ENCODE measurements at places on chromosomes 5 and 9. TPM values are rescaled to one million over a fixed set of nuclear protein-coding genes. Genes with fewer than 3 reads are reported as not detected.

DNA sequence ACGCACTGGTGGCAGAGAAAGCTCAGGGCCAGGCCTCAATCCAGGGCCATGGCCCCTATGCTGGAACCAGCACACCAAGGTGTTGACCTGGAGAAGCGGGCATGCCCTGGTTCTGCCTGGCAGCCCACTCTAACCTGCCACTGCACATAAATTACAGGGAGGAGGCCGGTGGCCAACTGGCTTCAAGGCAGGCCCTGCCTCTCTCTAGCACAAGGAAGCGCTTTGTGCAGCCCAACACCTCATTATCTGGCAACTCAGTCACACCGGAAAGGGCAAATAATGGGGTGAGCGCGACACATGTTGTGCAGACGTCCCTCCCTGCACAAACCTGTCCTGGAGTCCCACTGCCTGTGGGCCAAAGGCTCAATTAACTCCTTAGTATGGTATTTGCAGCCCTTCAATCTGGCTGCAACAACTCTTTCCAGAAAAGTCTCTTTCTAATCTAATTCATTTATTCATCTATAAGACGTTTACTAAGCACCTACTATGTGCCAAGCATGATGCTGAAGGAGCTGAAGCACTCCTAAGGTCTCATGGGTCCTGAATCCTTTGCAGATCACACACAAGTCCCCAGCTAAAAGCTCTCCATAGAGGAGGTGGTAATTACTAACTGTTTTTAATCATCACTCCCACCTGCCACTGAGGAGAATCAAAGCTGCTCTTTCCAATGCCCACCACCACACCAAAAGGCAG is 24.9 kb downstream of the SHB start:
- H3K27ac ChIP-seq, result no peak overlapping the region
- H3K4me1 ChIP-seq, result no peaks in the 10 kb centered on the region
- no peaks in the 10 kb centered on the region for H3K36me3 ChIP-seq
- no peak for DNase-seq
- H3K27me3 ChIP-seq, result no peaks in the 10 kb centered on the region

GRCh38 chr5:168651648-168652047 is 72.5 kb upstream of the PANK3 start:
- H3K27me3 ChIP-seq, result no peaks in the 10 kb centered on the region
- DNase-seq, result no peak
- no peaks in the 10 kb centered on the region for H3K4me1 ChIP-seq
- no peak overlapping the region for H3K27ac ChIP-seq

- peak; percentile 67 for DNase-seq
- H3K4me1 ChIP-seq, result peaks cover 51% of the 10 kb centered on the region
- no peaks in the 10 kb centered on the region for H3K27me3 ChIP-seq
- H3K36me3 ChIP-seq, result no peaks in the 10 kb centered on the region
- peak overlapping the region; percentile 23 for H3K4me3 ChIP-seq
These were observed 6.1 kb upstream of the TNIP1 start for GRCh38 chr5:151086905-151087360.

- no peak for DNase-seq
- peaks cover 12% of the 10 kb centered on the region for H3K36me3 ChIP-seq
- H3K27me3 ChIP-seq, result no peaks in the 10 kb centered on the region
- no peak overlapping the region for H3K4me3 ChIP-seq
- H3K4me1 ChIP-seq, result peaks cover 33% of the 10 kb centered on the region
- no peak overlapping the region for H3K27ac ChIP-seq
These were observed 39.4 kb downstream of the TNFAIP8 start for GRCh38 chr5:119395080-119395836.

DNA sequence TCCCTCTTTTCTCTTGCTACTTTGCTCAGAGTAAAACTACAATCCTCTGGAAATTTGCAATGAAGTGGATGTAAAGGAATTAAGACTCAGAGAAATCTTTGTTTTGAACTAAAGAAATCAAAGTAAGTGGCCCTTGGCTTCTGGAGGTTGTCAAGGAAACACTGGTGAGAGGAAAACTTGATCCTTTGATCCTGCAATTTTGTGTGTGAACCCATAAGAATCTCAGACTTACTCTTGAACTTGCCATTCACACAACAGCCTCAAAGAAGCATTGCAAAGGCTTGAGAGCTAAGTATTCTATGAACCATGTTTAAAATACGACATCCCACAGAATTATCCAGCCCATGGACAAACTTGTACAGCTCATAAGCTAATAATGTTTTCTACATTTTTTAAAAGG is 827.5 kb downstream of the TAF11L14 start:
- H3K4me3 ChIP-seq, result no peak overlapping the region
- H3K27me3 ChIP-seq, result no peaks in the 10 kb centered on the region
- H3K36me3 ChIP-seq, result no peaks in the 10 kb centered on the region

DNA sequence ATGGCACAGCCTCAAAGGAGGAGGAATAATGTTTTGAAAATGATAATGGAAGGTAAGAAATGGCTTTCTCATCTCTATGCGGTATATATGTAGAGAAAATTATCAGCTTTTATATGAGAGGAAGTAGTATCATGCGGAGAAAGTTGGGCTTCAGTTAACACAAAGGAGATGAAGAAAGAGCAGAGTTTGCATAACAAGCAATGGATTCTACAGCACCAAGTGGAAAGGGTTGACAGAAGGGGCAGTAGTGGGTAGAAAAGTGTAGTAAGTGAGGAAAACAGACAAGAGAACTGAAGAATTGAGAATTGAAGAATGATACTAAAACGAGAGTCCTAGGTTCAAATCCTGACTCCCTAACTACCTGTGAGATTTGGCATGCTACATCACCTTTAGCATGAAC is 51.0 kb downstream of the GNG10 start:
- no peaks in the 10 kb centered on the region for H3K36me3 ChIP-seq
- H3K27ac ChIP-seq, result no peak overlapping the region
- no peak overlapping the region for H3K4me3 ChIP-seq
- DNase-seq, result no peak
- no peaks in the 10 kb centered on the region for H3K4me1 ChIP-seq

DNA sequence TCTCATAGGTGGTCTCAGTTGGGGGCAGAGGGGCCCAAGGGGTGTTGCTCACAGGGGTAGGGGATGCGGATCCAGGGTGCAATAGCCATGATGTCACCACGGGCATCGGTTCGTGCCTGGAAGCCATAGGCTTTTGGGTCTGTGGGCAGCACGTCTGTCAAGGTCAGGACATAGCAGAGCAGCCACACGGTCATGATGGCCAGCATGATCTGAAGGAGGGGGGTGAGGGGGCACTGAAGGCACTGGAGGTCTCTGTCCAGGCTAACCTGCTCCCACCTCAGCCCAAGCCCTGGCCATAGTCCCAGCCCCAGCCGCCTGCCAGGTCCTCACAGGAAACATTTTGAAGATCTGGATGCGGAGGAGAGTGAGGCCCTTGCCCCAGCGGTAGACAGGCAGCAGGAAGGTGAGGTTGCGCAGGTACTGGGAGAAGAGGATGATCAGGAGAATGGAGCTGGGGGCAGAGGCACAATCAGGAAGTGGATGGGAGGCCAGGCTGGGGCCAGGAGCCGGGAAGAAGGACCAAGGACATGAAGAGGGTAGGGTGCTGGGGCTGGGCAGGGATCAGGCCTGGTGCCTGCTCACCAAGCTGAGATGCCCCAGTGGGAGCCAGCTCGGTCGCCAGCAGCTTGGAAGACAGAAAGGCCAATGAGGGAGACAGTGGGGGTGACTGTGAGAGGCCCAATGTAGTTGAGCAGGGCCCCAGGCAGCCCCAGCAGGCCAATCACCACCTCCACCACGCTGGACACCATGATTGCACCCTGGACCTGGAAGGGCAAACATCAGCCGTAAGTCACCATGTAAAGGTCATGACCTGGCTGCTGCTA is 3.3 kb downstream of the SLC23A1 start:
- no peak for DNase-seq
- H3K36me3 ChIP-seq, result no peaks in the 10 kb centered on the region
- peaks cover 7% of the 10 kb centered on the region for H3K4me1 ChIP-seq
- H3K27me3 ChIP-seq, result no peaks in the 10 kb centered on the region

GRCh38 chr5:22754155-22754554 is 99.0 kb downstream of the CDH12 start:
- no peaks in the 10 kb centered on the region for H3K4me1 ChIP-seq
- no peak for DNase-seq
- no peaks in the 10 kb centered on the region for H3K36me3 ChIP-seq
- H3K4me3 ChIP-seq, result no peak overlapping the region
- H3K27me3 ChIP-seq, result no peaks in the 10 kb centered on the region

DNA sequence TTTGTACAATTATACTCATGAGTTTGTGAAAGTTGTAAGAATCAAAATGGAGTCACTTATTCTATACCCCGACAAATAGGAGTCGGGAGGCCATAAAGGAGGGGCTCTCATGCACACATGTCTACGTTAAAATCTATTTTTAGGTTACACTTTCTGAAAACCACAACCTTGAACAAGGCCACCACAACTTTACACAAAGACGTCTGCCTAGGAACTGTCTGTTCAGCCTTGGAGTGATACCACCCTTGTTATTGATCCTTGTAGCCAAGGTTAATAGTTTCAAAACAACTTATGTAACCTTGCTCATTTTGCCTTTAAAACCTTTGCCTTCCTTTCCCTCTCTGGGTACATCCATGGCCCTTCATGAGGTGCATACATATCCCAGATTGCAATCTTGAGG is 4.1 kb upstream of the NDFIP1 start:
- H3K27me3 ChIP-seq, result no peaks in the 10 kb centered on the region
- H3K4me3 ChIP-seq, result no peak overlapping the region
- DNase-seq, result peak; percentile 79
- H3K27ac ChIP-seq, result no peak overlapping the region
- H3K36me3 ChIP-seq, result no peaks in the 10 kb centered on the region
- H3K4me1 ChIP-seq, result peaks cover 53% of the 10 kb centered on the region

The FYB1 gene
- total RNA-seq, result 75.9 TPM

The ARAP3 gene
- total RNA-seq, result 6.9 TPM

The GBGT1 gene
- 1.8 TPM for total RNA-seq
